Brain microvascular endothelial cell (primary cell): ENCODE measurements at places on chromosomes 2 and 18.

DNA sequence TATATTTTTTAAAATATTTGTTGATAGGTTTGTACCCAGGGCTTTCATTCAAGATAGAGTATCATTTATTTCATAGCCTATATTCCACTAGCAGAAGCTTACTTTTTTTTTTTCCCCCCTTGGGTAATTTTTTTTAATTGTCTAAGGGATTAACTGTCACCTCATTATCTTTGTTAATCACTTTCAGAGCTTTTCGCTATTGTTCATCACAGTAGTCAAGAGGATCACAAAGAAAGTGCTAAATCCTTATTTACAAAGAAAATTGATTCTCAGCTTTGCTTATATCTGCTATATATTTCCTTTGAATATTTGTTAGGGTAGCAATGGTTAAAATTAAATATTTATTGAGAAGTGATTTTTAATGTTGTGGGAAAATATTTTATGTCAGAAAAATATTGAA, 59.0 kb downstream of the CAMKMT start:
- no peak for DNase-seq

GRCh38 chr2:86000938-86001312, 104.8 kb downstream of the POLR1A start:
- DNase-seq, result no peak

GRCh38 chr2:209840434-209840833, 68.8 kb downstream of the UNC80 start:
- DNase-seq, result no peak

DNA sequence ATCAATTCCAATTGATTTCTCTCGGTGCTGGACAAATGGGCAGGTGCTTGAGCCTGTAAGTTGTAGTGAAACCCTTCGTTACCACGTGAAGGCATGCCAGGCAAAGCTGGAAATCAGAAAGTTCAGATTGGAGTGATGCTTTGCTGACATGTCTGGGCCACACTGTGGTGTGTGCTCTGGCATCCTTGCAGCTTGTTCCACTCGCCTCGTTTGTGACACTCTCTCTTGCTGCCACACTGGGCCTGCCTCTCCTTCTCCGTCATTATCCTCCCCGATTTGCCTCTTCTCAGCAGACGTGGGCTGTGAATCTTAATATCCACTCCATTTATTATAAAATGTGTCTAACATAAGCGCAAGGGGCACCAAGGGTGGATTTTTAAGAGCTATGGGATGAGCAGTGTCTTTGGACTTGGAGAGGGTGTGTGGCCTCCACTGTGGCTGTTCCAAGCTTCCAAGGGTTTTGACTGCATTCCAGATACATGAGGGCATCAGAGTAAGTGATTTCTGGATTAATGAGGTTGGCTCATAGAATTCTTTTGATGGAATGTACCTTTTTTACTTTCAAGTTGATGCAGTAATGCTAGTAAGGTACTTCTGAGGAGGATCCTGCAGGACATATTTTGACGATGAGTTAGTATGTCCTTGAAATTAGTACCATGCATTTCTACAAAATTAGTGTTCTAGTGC, 238.8 kb downstream of the TPGS2 start:
- DNase-seq, result no peak

GRCh38 chr18:7023581-7023980, 94.0 kb downstream of the LAMA1 start:
- DNase-seq, result no peak

DNA sequence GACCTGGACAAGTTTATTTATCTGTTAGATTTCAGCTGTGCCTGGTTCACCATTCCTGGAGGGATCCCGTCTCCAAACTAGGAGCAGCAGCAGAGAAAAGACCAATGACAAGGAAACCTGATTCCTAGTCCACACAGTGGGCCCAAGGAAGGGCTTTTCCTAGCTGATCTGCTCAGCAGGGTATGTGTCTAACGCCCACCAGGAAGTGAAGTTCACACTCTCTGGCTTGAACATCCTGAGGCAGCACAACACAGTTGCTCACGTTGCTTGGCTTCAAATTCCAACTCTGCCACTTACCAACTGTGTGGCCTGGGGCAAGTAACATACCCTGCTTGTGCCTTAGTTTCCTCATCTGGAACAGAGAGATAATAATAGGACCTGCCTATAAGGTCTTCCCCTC, 42.9 kb downstream of the XDH start:
- DNase-seq, result no peak

DNA sequence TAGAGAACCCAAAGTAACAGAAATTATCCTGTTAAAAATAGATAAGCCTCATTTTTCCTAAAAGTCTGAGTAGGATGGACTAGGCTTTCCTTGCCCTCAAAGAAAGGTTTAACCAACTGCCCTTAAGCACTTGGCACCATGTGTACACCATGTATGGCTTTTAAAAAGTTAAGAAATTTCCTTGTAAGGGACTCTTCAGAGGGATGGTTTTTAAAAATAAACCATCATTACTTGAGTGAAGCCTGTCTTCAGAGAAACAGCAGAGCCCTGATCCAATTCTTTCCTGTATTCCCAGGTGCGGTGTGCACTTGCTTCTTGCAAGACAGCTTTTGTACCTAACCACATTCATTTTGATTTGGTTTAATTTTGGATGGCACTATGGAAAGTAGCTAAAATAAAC, 1.1 kb upstream of the NEMP2 start:
- no peak for DNase-seq
